Stimulated activated CD8-positive, alpha-beta memory T cell treated with anti-CD3 and anti-CD28 coated beads, Interleukin-4, amount 100 ng/mL, for 24 hours (primary cell): ENCODE measurements at places on chromosomes 2 and 18.

DNA sequence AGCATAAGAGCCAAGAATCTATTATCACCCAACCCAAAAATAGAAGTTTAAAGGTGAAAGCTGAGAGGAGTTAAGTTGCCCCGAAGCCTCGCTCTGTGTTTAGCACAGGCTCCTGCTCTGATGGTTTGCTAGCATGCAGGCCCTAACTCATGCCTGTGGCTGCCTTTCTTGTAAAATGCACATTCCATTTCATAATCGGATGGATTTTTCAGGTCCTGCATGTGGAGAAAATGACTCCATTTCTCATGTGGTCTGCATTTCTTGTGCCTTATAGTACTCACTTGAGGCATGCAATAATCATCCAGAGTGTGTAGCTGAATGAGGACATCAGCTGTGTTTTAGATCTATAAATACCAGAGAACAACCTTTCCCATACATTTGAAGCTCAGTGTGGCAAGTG lies 381.8 kb downstream of the CPS1 start:
- no peak for DNase-seq

GRCh38 chr18:78998371-78999071 lies 18.9 kb downstream of the SALL3 start:
- no peak for DNase-seq

GRCh38 chr18:12034241-12035100 lies 53.2 kb downstream of the IMPA2 start:
- DNase-seq, result no peak

DNA sequence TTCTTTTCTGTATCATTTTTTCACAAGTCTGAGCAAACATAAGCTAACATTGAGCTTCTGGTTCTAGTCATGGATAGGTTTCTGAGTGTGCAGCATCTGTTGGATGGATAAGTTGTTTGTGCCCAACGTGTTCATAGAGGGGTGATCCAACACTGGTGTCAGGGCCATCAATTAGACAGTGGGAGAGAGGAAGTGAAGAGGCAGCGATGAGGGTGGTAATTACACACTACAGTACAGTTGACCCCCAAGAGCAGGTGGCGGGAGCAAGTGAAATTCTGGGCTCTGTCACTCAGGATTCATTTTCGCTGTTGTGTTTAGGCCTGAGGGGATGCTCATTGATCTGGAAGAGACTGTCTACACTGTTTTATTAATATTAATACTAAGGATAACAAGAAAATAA lies 180.0 kb upstream of the CXCR4 start:
- no peak for DNase-seq

DNA sequence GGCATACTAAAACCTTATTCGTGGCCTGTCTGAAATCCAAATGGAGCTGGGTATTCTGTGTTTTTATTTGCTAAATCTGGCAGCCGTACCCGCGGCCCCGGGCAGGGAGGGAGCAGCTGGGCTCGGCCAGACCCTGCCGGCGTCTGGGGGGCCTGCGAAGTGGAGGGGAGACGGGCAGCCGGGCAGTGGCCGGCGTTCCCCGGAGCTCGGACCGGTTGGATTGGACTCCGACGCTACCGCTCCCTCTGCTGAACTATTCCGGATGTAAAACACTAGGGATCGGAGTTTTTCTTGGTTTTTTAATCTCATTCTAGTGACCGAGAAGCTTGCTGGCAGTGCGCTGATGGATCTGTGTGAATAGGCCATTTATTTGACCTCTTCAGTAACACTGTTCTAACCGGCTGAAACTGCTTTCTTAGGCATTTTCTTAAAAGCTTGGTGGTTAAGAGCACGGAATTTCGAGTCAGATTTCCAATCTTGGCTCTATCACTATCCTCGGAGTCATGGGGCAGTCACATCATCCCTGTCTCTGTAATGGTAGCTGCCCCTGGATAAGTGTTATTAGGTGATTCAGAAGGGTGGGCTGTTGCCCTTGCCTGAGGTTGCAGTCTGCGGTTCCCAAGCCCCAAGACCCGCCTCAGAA lies 694 bp downstream of the UNC50 start:
- no peak for DNase-seq

DNA sequence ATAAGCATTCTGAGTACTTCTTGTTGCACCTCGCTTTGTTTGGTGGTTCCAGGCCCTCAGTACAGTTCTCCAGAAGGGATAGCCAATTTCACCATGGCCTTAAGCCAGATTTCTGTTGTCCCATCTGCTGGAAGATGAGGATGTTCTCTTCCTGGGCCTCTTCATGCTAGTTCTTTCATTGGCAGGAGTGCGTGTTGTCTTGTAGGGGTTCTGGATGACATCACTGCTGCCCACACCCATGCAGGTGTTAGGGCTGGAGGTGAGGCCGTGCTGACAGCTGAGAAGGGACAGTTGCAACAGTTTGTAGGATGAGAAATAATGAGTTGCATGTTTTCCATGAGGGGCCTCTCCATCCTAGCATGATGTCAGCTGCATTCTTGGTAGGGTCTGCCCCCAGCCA lies 142.9 kb downstream of the LDLRAD4 start:
- no peak for DNase-seq

- no peak for DNase-seq
These were observed 117.9 kb upstream of the COL5A2 start for GRCh38 chr2:189297446-189297845.

DNA sequence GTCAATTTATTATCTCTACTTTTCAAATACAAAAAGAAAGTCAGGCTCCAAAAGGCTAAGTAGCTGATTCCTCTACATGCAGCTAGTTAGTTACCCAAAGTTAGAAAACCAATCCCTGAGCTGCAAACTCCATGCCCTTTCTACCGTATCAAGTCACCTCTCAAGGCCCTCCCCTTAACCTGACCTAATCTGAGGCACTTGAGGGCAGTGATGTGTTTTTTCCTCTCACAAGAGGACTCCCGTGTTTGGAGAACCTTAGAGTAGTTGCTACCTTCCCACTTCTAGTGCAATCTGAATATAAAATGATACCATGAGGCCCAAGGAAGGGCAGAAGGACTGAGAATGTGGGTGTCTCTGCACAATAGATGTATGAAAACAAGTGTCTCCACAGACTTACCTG lies 907.9 kb upstream of the CELF4 start:
- DNase-seq, result no peak

DNA sequence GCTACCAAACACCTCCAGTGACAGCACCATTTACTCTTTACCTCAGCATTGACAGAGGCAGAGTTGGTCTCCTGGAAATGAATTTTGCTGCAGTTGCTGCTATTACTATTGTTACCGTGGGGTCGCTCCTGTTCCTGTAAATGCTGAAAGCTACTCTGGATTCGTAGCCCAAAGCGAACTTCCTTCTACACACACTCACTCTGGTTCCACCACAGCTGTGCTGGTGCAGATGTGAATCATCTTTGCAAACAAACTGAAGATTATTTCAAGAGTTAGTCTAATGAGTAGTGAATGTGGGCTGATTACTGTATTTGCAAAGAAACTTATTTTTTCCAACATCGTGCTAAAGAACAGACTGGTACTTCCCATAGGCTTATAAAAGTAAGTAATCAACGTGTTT lies 304.0 kb downstream of the LPIN1 start:
- no peak for DNase-seq

- no peak for DNase-seq
These were observed 873.8 kb upstream of the GCFC2 start for GRCh38 chr2:76584474-76584873.

- DNase-seq, result peak; percentile 20
These were observed 1.1 kb upstream of the RNU4ATAC start for GRCh38 chr2:121529439-121530211.

- DNase-seq, result no peak
These were observed 128.9 kb upstream of the CELF4 start for GRCh38 chr18:37694516-37694915.

GRCh38 chr2:127233710-127234109 lies 13.6 kb upstream of the CYP27C1 start:
- DNase-seq, result no peak

DNA sequence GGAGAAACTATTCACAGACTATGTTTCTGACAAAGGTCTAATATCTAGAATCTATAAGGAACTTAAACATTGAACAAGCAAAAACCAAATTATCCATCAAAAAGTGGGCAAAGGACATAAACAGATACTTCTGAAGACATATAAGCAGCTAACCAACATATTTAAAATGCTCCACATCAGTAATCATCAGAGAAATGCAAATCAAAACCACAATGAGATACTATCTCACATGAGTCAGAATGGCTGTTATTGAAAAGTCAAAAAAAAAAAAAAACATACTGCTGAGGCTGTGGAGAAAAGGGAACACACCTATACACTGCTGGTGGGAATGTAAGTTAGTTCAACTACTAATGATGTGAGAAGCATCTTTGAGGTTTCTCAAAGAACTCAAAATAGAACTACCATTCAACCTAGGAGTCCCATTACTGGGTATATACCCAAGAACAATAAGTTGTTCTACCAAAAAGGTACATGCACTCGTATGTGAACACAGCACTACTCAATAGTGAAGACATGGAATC lies 220.4 kb upstream of the TFPI start:
- DNase-seq, result no peak

GRCh38 chr2:11357428-11357972 lies 13.1 kb upstream of the ROCK2 start:
- DNase-seq, result no peak

GRCh38 chr2:158773121-158773520 lies 22.0 kb upstream of the DAPL1 start:
- no peak for DNase-seq

DNA sequence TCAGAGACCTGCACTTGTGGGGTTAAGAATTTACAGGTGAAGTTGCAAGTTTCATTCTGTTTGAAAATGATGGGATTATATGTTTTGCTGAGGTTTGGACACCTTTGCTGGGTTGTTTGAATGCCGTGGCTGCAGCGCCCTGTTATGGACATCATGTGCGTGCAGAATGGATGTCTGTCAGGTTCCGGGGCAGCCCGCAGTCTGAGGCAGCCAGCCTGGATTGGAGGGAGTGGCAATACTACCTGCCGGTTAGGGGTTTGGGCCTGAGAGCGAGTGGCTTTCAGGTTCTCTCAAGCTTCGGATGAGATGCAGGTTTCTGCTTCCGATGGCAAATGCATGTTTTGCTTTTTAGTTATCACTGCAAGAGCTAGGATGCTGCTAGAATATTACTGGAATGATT lies 1.1 kb downstream of the CASP8 start:
- DNase-seq, result peak; percentile 15

DNA sequence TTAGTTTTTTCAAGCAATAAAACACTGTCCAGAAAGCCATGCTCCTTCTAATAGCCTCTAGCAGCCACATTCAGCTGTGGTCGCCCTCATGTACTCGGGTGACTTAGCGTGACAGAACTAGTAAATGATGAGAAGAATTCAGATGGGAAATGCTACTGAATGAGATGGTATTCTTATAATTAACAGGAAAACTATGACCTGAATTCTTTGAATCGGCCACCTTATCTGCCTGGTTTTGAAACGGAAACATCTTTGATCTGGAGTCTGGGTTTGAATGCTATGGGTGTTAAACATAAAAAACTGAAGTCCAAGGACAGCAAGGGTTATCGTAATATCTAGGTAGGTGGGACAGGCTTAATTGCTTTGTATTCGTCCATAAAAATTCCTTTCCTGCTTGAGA lies 138.8 kb upstream of the DNMT3A start:
- DNase-seq, result no peak

DNA sequence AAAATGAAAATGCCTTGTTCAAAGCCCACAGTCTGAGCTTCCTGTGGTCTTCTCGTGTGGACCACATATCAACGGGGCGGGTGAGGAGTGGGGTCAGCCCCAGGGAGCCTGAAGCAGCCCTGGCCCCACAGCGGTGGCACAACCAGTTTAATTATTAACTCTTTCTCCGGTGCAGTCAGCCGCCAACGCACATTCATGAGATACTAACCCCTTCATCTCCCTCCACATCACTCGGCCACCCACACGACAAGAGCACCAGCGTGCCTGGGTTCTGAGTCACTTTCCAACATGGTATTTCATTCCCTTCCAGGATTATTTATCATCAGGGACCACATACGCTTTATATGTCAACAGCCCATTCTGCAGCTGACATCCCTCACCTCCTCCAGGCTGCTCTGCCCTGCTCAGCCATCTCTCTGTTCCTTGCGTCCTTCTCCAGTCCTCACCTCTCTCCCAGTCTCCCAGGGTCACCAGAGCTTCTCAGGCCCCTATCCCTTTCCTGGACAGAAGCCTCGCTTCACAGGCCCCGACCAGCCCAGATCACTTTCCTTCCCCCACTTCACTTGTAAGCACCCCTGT lies 48.0 kb upstream of the ID2 start:
- no peak for DNase-seq

DNA sequence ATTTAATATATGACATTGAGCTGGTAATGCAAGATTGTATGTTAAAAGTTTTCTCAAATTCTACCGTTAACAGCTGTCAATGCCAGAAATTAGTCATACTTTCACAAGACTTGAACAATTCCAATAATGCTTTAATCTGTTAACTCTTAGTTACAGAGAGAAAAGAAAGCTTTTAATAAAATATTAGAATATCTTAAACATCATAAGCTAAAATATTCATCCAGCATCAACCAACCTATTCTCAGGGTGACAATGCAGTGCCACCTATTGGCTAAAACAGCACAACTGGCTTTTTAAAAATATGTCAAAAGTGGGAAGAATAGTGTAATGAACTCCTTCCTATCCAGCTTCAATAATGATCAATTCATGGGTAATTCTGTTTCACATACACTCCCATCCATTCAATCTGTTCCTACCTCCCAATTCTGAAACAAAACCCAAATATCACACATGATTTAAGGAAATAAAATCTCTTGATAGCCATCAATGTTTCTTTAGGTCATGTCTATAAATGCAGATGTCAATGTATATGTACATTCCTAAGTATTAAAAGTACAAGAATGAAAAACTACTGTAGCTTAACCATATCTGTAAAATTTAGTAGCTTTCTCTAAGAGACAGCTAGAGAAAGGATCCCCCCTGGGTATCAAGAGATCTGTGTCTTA lies 79.8 kb upstream of the CCDC141 start:
- no peak for DNase-seq

DNA sequence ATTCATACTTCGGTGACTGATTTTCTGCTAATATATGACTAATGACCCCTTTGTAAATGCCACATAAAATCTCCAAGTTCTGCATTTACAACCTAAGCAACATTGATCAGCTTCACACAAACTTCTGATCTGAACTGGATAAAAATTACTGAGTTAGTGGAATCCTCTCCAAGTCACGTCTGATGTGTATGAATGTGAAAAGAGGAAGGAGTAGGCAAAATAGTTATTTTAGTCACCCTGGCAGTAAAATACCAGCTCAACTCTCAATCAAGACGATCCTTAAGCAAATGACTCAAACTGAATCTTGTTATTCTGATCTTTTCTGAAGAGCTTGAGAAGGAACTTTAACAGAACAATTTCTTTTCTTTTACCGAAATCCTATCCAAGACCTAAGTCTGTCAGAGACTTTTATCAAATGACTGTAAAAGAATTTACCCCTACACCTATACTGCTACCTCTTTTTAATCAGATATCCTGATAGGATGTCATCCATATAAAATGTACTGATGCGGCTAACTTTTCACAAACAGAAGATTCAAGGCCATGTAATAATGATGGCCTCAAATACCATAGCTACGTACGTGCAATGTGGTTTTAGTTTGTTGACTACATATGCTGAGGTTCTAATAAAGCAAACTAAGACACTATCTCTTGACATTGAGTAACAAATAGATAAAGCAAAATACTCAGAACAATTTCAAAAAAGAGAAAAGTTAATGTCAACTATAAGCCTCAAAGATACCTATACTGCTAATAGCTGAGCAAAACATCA lies 23.7 kb downstream of the CUL3 start:
- DNase-seq, result no peak
